ENCODE measurements at places on chromosomes 5 and 9.

GRCh38 chr5:21649969-21650368 is 1203.2 kb downstream of the CDH12 start:
- no peak for DNase-seq

GRCh38 chr5:155564541-155564940 is 551.0 kb downstream of the KIF4B start:
- DNase-seq, result no peak

DNA sequence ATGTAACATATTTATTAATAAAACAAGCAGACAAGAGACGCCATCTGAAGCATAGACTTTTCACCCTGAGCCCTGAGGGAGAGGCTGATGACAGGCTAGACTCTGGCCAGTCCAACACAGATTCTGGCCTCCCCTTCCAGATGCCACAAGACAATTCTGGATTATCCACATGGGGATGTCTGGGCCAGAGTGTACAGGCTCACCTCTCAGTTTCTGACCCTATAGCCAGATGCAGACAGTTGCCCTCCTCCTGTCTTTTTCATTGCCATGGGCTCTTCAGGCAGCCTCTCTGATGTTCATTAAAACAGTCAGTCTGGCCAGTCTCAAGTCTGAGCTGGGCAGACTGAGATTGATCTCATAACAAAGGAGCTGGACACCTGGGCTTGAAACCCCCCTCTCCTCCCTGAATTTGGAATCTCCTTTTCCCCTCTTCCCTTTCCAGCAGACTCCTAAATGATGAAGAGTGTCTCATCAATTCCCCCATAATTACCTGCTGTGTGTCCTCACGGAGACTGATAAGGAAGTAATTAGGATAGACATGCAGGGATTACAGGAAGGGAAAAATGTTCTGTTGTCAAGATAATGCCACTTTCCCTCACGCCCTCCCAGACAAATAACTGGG is 89.6 kb downstream of the ASTN2 start:
- DNase-seq, result no peak

GRCh38 chr5:50441493-50441955 is 436 bp upstream of the EMB start:
- no peak for DNase-seq

- DNase-seq, result no peak
Measured at GRCh38 chr9:21803649-21804048, 1.2 kb downstream of the MTAP start.

DNA sequence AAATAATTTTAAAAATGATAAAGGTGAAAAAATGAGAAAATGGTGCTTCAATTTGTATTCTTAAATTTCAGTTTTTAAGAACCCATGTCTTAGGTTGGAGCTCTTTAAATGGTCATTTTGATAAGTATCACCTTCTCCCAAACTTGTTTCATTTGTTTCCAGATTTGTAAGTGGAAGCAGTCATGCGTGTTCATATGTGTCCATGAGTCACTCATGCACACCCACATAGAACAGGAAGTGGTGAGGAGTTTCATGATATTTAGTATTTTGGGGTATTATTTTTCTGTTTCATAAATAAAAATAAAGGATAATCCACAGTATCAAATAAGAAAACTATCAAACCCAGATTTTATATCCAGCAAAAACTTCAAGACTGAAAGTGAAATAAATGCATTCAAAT is 570.4 kb upstream of the ST8SIA4 start:
- no peak for DNase-seq

- no peak for DNase-seq
Measured at GRCh38 chr5:77864997-77865396, 88.9 kb upstream of the TBCA start.

GRCh38 chr9:38250279-38251035 is 142.0 kb upstream of the ALDH1B1 start:
- no peak for DNase-seq

DNA sequence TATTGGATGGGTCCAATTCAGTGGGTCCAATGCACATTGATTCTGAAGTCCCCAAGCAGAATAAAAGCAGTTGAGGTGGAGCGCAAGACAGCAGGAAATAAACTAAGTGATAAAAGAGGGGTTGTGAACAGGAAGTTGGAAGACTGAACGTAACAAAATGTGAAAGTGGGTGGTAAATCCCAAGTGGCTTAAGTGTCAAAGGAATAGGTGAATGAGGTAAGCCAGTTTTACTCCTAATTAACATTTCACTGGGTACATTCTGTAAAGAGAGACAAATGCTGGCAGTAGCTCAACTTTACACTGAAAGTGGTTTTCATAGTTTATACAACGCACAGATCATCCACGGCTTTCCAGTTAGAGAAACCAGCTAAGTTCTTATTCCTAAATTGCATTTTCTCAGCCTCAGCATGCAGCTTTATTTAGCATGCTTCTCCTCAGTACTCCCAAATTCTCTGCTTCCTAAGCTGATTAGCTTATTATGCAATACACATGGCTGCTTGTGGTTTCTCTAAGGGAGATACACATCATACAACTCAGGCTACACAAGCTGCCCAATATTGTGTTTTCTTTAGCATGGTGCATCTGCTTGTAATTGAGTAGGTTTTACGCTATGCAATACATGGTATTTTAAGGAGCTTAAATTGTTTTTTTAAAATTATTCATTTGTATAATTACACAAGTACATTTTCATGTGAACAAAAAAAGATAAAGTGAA is 34.2 kb upstream of the HSD17B4 start:
- DNase-seq, result no peak

DNA sequence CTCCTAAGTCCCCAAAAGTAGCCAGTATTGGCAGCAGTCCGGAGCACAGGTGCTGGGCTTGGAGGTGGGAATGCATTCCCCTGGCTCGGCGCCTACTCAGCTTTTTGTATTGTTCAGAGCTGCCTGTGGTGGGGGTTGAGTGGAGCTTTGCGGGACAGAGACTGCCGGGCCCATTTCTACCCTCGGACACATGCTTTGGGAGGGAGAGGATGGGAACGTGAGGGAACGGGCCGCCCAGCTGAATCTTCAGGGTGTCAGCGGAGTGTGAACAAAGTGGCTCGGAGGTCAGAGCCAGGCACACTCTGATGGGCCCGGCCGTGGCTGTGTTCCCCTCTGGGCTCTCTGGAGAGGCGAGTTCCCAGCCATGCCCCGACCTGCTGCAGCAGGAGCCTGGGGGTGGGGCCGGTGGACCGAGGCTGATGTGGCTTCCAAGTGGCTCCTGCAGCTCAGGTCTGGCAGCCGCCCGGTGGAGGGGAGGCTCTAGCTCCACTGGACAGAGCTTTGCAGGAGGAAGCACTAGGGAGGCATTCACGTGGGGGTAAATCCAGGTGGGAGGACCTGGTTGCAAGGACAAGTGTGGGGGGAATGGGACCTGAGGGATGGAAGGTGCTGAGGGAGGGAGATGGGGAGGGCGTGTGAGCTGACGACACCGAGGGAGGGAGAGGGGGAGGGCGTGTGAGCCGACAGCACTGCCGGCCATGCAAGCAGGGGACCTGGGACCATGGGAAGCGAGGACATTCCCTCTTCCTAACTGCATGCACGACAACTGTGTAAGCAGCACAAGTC is 31.1 kb upstream of the SLC6A3 start:
- DNase-seq, result no peak
